ENCODE measurements at places on chromosomes 4 and X. TPM values are rescaled to one million over a fixed set of nuclear protein-coding genes. Genes with fewer than 3 reads are reported as not detected.

DNA sequence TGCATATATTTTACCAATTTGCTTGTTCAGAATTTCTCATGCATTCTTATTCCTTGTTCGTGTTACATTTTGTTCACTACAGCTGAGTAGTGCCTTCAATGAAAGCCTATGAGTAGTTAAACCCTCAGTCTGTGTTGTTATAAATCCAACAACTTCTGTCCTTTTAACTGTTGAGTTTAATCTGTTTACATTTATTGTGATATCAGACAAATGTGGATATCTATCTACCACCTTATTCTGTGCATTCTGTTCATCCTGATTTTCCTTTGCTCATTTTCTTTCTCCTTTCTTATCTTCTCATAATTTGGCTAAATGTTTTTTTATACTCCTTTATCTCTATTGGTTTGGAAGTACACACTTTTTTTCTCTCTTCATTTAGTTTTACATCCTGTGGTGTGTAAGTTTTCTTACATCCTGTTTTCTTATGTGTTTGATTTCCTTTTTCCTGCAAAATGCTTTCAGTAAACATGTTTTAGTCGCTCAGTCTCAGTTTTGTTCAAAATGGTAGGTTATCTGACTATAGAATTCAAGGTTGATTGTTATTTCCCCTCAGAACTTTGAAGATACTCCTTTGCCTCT lies 54.2 kb downstream of the CASP6 start:
- H3K27me3 ChIP-seq, result no peaks in the 10 kb centered on the region
- peaks cover 17% of the 10 kb centered on the region for H3K4me1 ChIP-seq
- no peak overlapping the region for H3K4me3 ChIP-seq
- peaks cover 4% of the 10 kb centered on the region for H3K36me3 ChIP-seq
- DNase-seq, result no peak

DNA sequence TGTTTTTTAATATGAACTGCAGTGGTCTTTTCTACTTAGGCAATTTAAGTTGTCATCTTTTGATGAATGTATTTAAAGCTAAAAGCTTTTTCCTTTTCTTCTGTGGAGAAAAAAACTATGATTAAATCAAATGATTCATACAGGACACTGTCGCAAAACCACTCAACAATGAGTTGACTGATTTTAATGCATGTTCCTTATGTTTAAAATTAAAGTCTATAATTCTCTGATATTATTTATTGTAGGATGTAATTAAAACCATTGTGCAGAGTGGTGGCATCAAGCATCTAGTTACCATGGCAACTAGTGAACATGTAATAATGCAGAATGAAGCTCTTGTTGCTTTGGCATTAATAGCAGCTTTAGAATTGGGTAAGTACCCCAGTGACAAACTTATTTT lies 172.5 kb downstream of the RAP1GDS1 start:
- H3K27ac ChIP-seq, result no peak overlapping the region
- DNase-seq, result no peak

DNA sequence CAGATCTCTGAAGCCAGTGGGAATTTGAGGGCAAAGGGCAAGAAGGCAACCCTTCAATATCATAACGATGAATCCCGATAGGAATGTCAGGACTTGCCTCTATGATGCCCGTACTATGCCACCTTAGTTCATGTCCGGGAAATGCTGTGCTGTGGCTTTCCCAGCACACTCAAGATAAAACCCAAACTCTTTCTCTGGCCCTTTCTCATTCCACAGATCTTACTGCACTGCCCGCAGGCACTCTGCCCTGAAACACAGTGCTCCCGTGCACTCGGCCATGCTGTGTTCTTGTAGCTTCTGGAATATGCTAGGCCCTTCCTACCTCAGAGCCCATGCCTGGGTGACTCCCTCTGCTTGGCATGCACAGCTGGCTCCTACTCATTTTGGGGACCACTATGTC lies 26.3 kb downstream of the SORCS2 start:
- no peak overlapping the region for H3K4me3 ChIP-seq
- H3K4me1 ChIP-seq, result no peaks in the 10 kb centered on the region
- no peaks in the 10 kb centered on the region for H3K36me3 ChIP-seq
- no peak overlapping the region for H3K27ac ChIP-seq
- no peaks in the 10 kb centered on the region for H3K27me3 ChIP-seq
- no peak for DNase-seq

GRCh38 chrX:155857561-155857960 lies 23.6 kb upstream of the VAMP7 start:
- no peaks in the 10 kb centered on the region for H3K36me3 ChIP-seq
- no peaks in the 10 kb centered on the region for H3K4me1 ChIP-seq
- no peak for DNase-seq

GRCh38 chr4:153728660-153729059 lies 31.2 kb downstream of the RNF175 start:
- no peaks in the 10 kb centered on the region for H3K36me3 ChIP-seq
- no peaks in the 10 kb centered on the region for H3K27me3 ChIP-seq
- H3K27ac ChIP-seq, result peak overlapping the region; percentile 75
- H3K4me3 ChIP-seq, result peak overlapping the region; percentile 43
- peaks cover 59% of the 10 kb centered on the region for H3K4me1 ChIP-seq

- H3K36me3 ChIP-seq, result no peaks in the 10 kb centered on the region
- no peak overlapping the region for H3K4me3 ChIP-seq
- H3K27ac ChIP-seq, result no peak overlapping the region
- H3K27me3 ChIP-seq, result no peaks in the 10 kb centered on the region
- no peak for DNase-seq
- no peaks in the 10 kb centered on the region for H3K4me1 ChIP-seq
Observed at GRCh38 chr4:110415478-110415877, 60.5 kb upstream of the ENPEP start.

DNA sequence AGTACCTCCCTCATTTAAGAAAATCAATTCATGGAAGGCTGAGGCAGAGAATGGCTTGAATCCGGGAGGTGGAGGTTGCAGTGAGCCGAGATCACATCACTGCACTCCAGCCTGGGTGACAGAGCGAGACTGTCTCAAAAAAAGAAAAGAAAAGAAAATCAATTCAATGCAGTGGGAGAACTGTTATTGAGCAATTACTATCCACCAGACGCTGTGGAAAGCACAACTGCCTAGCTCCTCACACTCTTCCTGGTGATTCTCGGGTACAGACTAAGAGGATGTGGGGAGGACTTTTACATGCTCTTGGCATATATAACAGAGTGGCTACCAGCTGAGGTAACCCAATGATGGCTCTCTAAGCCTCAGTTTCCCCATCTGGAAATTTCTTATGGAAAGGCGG lies 2.7 kb upstream of the TMSB4X start:
- DNase-seq, result no peak
- H3K27me3 ChIP-seq, result no peaks in the 10 kb centered on the region
- H3K4me3 ChIP-seq, result no peak overlapping the region
- H3K36me3 ChIP-seq, result peaks cover 10% of the 10 kb centered on the region
- H3K4me1 ChIP-seq, result peaks cover 21% of the 10 kb centered on the region

- no peak overlapping the region for H3K4me3 ChIP-seq
- no peaks in the 10 kb centered on the region for H3K4me1 ChIP-seq
- DNase-seq, result no peak
- no peak overlapping the region for H3K27ac ChIP-seq
- no peaks in the 10 kb centered on the region for H3K36me3 ChIP-seq
- no peaks in the 10 kb centered on the region for H3K27me3 ChIP-seq
Observed at GRCh38 chr4:128354205-128354821, 66.7 kb upstream of the PGRMC2 start.

- no peak overlapping the region for H3K27ac ChIP-seq
- no peaks in the 10 kb centered on the region for H3K27me3 ChIP-seq
- H3K4me1 ChIP-seq, result no peaks in the 10 kb centered on the region
- H3K36me3 ChIP-seq, result no peaks in the 10 kb centered on the region
- H3K4me3 ChIP-seq, result no peak overlapping the region
Observed at GRCh38 chrX:65589304-65589703, 54.7 kb upstream of the LAS1L start.

RAB41 gene
- total RNA-seq, result not detected

GRCh38 chr4:32840461-32841189 lies 2120.5 kb downstream of the PCDH7 start:
- no peak overlapping the region for H3K27ac ChIP-seq
- no peak for DNase-seq
- H3K27me3 ChIP-seq, result no peaks in the 10 kb centered on the region
- no peak overlapping the region for H3K4me3 ChIP-seq
- H3K4me1 ChIP-seq, result no peaks in the 10 kb centered on the region
- H3K36me3 ChIP-seq, result no peaks in the 10 kb centered on the region

GYPA gene
- not detected for total RNA-seq

- no peaks in the 10 kb centered on the region for H3K27me3 ChIP-seq
- H3K27ac ChIP-seq, result no peak overlapping the region
- DNase-seq, result no peak
- no peaks in the 10 kb centered on the region for H3K4me1 ChIP-seq
Observed at GRCh38 chrX:2340991-2341390, 159.8 kb downstream of the DHRSX start.

- H3K4me1 ChIP-seq, result no peaks in the 10 kb centered on the region
- H3K27ac ChIP-seq, result no peak overlapping the region
- H3K27me3 ChIP-seq, result no peaks in the 10 kb centered on the region
Observed at GRCh38 chrX:7993873-7994272, 66.7 kb upstream of the PNPLA4 start.

MAGED4 gene
- not detected for total RNA-seq

DNA sequence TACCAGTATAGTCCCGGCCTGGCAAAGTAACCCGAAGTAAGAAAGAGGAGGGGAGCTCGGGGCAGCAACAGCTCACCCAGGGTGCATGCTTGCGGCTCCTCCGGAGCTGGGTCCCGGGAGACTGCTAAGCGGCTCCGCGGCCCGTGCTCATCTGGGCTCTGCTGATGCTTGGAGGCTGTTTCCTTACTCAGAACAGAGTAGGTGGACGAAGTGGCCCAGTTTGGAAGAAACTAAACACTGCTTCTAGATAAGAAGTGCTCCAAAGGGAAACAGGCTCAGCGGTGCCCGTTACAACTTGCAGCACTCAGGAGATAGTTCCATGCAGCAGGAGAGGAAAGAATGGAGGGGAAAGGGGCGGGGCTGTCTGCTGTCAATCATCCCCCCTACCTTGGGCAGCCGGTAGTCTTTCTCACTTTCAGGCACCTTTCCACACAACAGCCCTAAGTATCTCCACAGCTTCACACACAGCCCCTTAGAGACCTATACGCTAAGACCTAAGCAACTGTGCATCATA lies at the start of gene COL4A6:
COL4A6 (minus strand) TSS at position 313 of the 514 bp plus-strand sequence; CDS start at position 87, 226 bp downstream.
- no peak within 1 kb of the TSS for H3K4me3 ChIP-seq
- H3K4me1 ChIP-seq, result no peaks in the 10 kb centered on the region
- no peak within 1 kb of the TSS for H3K27ac ChIP-seq
- H3K27me3 ChIP-seq, result no peaks in the 10 kb centered on the region
- no peak for DNase-seq

DNA sequence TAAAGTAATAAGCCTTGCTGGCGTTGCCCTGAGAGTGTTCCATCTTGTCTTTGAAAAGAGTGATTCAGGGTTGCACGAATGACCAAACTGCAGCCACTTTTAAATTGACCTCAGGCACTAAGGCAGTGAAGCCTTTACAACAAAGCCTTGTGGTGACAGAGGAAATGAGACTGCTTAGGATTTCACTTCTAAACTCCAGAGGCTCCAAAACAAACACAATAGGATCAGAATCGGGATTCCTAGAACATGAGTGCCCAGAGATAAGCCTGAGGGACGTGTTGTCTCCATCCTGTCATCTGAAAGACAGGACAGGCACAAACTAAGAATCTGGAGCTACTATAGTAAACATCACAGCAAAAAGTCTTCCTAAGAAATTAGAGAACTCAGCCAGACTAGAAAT lies 405.2 kb downstream of the PPARGC1A start:
- H3K4me3 ChIP-seq, result no peak overlapping the region
- H3K36me3 ChIP-seq, result no peaks in the 10 kb centered on the region
- H3K27ac ChIP-seq, result no peak overlapping the region
- no peak for DNase-seq

GRCh38 chr4:35912174-35912573 lies 332.1 kb downstream of the ARAP2 start:
- no peaks in the 10 kb centered on the region for H3K27me3 ChIP-seq
- H3K27ac ChIP-seq, result no peak overlapping the region
- H3K4me3 ChIP-seq, result no peak overlapping the region

DNA sequence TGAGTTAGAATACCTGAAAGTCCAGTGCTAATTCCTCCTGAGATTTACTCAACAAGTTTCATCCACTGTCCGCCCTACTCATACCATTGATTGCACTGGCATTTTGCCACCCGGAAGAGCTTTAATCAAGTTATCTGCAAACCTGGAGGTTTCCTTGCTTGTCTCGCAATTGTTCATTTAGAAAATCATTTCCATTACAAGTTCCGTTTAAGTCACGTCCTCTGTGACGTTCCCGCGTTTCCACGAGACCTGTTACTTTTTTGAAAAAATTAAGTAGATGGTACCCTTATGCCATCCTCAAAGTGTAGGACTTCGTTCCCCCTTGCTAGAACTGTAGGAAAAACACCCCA lies 761 bp upstream of the FRYL start:
- peaks cover 37% of the 10 kb centered on the region for H3K4me1 ChIP-seq
- peak; percentile 75 for DNase-seq
- H3K36me3 ChIP-seq, result no peaks in the 10 kb centered on the region
- peak overlapping the region; percentile 27 for H3K27ac ChIP-seq
- H3K27me3 ChIP-seq, result no peaks in the 10 kb centered on the region
- H3K4me3 ChIP-seq, result peak overlapping the region; percentile 84

GRCh38 chr4:119835613-119835910 lies 207.0 kb upstream of the PDE5A start:
- no peaks in the 10 kb centered on the region for H3K4me1 ChIP-seq
- H3K27me3 ChIP-seq, result no peaks in the 10 kb centered on the region
- no peaks in the 10 kb centered on the region for H3K36me3 ChIP-seq
- no peak overlapping the region for H3K27ac ChIP-seq
- H3K4me3 ChIP-seq, result no peak overlapping the region

SLC4A4 gene
- 0.25 TPM for total RNA-seq

- H3K36me3 ChIP-seq, result 0 out of 2 replicates have a peak, but pooled peaks cover 7% of the 10 kb centered on the region
- no peaks in the 10 kb centered on the region for H3K27me3 ChIP-seq
- H3K27ac ChIP-seq, result no peak overlapping the region
- H3K4me1 ChIP-seq, result peaks cover 5% of the 10 kb centered on the region
- no peak overlapping the region for H3K4me3 ChIP-seq
- DNase-seq, result no peak
Observed at GRCh38 chr4:48766131-48766792, 13.8 kb downstream of the FRYL start.

SPACA5 gene
- total RNA-seq, result not detected

DNA sequence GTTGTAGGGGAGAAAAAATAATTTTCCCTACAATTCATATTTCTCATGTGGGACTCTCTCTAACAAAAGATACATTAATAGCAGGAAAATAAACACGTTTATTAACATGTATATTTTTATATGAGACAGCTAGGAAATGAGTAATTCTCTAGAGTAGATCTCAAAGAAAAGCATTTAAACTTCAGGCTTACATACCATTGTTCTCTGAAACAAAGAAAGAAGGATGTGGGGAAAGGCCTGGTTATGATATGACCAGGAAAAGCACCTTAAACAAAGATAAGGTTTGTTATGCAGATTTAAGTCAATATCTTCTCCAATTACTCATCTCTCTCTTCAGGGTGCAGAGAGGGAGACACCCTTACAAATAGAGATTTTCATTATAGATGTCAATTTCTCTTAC lies 131.3 kb downstream of the SLC7A11 start:
- 0 out of 2 replicates have a peak overlapping the region, but pooled peaks have one; percentile 81 for H3K27ac ChIP-seq
- H3K4me3 ChIP-seq, result no peak overlapping the region
- DNase-seq, result no peak
- H3K4me1 ChIP-seq, result peaks cover 52% of the 10 kb centered on the region
- 0 out of 2 replicates have a peak, but pooled peaks cover 2% of the 10 kb centered on the region for H3K36me3 ChIP-seq
- H3K27me3 ChIP-seq, result no peaks in the 10 kb centered on the region

GRCh38 chr4:140870427-140870826 lies 114.2 kb upstream of the TBC1D9 start:
- H3K36me3 ChIP-seq, result no peaks in the 10 kb centered on the region
- DNase-seq, result no peak
- no peaks in the 10 kb centered on the region for H3K27me3 ChIP-seq
- no peak overlapping the region for H3K4me3 ChIP-seq

HMGN5 gene
- 0.18 TPM for total RNA-seq

- H3K27me3 ChIP-seq, result no peaks in the 10 kb centered on the region
- H3K4me1 ChIP-seq, result no peaks in the 10 kb centered on the region
- H3K36me3 ChIP-seq, result no peaks in the 10 kb centered on the region
- no peak overlapping the region for H3K4me3 ChIP-seq
- no peak for DNase-seq
- H3K27ac ChIP-seq, result no peak overlapping the region
Observed at GRCh38 chr4:1044469-1045192, 33.2 kb downstream of the FGFRL1 start.

Measured in Karpas-422 (cell line).